ENCODE measurements at places on chromosomes 16 and 17.

DNA sequence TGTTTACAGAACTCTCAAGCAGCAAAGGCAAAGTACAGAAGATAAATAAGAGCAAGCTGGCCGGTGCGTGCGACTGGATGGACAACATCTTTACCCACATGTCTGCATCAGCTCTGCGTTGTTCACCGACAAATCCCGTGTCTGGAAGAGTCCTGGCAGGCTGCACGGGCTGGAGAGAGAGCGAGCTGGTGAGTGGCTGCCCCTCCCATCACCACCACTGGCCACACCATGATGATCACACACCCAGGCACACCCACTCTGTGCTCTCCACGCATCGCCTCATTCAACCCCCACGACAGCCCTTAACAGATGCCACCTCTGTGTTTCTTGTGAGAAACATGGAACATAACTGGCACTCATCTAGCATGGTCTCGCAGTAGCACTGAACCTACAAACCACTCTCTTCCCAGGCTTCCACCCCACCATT is 59.2 kb downstream of the ANKRD11 start:
- no peak for DNase-seq

GRCh38 chr16:67043420-67043819 is 14.5 kb downstream of the CBFB start:
- DNase-seq, result no peak

DNA sequence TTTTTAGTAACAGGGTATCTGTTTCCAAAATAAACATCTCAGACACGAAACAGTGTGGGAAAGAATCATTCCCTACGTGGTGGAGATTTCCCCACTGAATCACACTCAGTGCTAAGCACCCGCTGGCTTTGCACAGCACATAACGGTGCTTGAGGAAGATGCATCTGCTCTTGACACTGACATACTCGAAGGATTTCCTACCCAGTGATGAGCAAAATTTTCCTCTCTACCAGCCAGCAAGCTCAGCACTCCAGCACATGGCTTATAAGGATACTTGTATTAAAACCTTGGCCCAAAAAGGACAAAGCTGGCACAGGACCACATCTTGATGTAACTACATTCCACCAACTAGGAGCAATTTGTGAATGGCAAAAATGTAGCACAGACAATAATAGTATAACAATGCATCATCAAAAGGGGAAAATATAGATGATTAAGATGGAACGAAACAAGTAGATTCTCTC is 59.0 kb downstream of the ANKFY1 start:
- no peak for DNase-seq

- no peak for DNase-seq
Observed at GRCh38 chr17:56679777-56680422, 86.4 kb downstream of the NOG start.

- no peak for DNase-seq
Observed at GRCh38 chr16:610513-611381, 20.0 kb upstream of the WFIKKN1 start.

GRCh38 chr16:90035902-90036301 is 16.6 kb upstream of the DBNDD1 start:
- no peak for DNase-seq

GRCh38 chr17:41496803-41497484 is 7.2 kb upstream of the KRT36 start:
- peak; percentile 53 for DNase-seq

- DNase-seq, result no peak
Observed at GRCh38 chr17:45977506-45977824, 21.6 kb upstream of the STH start.

- DNase-seq, result no peak
Observed at GRCh38 chr17:66637491-66637890, 197.4 kb upstream of the CACNG5 start.

DNA sequence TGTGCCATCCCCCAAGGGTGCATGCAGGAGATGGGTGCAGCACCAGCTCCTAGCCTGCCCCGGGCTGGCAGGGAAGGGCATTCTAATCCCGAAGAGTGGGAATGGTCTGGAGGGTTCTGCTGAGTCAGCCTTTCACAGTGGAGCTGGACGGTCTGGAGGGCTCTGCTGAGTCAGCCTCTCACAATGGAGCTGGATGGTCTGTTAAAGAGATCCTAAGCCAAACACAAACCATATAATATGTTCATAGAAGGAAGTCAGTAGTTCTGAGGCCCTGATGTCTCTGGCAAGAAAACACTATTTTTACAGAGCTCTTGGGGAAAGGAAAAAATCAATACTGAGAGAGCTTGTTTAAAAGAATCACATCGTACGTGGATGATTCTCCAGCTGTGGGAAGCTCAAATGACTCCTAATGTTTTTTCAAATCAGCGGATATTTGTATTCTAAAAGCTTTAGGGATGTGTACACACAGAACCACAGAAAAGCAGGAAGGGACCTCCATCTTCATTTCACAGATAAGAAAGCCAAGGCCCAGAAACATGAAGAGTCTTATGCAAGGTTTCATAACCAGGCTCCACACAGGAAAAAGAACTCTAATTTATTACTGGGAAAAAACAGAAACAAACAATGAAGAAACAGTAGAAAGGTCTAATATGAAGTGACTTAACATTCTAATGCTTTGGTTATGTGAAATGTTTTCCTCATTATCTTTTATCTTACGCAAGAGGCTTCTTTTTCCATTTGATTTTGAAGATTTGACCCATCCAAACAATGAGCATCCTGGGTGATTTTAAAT is 176.3 kb downstream of the VPS53 start:
- DNase-seq, result no peak

GRCh38 chr17:42775534-42776098 is 2.4 kb downstream of the VPS25 start:
- DNase-seq, result no peak

GRCh38 chr16:85027958-85028684 is 526 bp downstream of the KIAA0513 start:
- no peak for DNase-seq

DNA sequence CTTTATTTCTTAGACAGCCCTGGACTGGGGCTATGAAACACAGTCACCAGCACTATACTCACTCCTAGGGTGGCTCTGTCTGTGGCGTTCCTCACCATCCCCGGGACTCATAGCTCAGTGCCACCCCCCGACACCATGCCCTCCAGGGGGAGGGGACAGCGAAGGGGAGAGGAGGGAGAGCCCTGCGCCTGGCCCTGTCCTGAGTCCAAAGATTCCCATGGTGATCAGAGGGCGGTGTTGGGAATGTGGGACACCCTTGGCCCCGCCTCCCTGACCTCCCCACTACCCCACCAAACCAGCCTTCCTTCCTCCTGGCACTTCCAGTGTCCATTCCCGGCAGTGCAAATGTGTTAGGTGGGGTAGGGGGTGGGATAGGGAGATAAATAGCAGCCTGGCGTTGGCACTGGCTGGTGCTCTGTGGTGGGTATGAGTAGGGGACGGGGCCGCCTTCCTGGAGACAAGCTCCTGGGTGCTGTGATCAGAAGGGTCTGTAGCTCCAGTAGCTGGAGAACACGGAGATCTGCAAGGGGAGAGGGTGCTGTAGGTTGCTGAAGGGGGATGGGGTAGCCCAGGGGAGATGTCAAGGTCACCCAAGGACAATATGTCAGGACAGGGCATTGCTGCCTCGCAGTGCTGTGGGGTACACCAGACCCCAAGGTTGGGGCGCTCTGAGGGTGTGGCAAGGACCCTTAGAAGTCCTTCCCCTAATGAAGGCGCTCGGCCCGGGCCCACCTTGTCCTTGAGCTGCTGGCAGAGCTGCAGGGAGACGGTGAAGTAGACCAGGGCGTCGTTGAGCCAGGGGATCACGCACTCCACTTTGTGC is 2.0 kb downstream of the SMIM22 start:
- no peak for DNase-seq

GRCh38 chr17:70295329-70295728 is 126.0 kb downstream of the KCNJ2 start:
- no peak for DNase-seq

- no peak for DNase-seq
Observed at GRCh38 chr16:64171632-64172031, 950.2 kb downstream of the CDH11 start.

DNA sequence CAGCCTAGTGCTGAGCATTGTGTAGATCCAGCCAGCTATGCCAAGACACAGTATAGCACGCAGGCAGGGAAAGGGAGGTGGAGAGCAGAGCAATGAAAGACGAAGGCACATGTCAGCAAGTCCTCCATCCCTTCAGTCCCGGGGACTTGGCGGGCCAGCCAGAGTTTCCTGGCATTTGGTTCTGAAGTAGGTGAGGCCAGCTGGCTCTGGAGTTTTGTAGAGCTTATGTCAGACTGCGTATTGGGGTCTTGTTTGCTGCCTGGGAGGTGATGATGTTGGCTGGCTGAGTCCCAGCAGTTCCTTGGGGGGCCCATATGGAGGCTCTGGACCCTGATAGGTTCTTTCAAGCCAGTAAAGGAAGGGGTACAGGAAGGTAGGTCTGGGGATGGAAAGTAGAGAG is 55.7 kb upstream of the AKTIP start:
- no peak for DNase-seq

- peak; percentile 56 for DNase-seq
Observed at GRCh38 chr17:27315322-27315721, 21.4 kb downstream of the WSB1 start.

DNA sequence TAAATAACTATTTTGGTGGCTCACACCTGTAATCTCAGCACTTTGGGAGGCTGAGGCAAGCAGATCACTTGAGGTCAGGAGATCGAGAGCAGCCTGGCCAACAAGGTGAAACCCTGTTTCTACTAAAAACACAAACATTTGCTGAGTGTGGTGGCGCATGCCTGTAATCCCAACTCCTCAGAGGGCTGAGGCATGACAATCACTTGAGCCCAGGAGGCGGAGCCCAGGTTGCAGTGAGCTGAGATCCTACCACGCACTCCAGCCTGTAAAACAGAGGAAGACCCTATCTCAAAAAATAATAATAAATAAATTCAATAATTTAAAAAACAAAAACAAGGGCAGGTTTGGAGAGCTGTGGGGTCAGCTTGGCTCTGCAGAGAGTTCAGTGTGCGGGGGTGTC is 5.7 kb upstream of the SLC4A1 start:
- no peak for DNase-seq
